ENCODE measurements at places on chromosomes 5 and 9.

GRCh38 chr5:18888821-18889220 lies 1099.2 kb downstream of the CDH18 start:
- no peak for DNase-seq

GRCh38 chr9:20353931-20354652 lies 268.2 kb downstream of the MLLT3 start:
- no peak for DNase-seq

- DNase-seq: no peak
These were observed 82.4 kb downstream of the NTRK2 start for GRCh38 chr9:84751921-84752320.

DNA sequence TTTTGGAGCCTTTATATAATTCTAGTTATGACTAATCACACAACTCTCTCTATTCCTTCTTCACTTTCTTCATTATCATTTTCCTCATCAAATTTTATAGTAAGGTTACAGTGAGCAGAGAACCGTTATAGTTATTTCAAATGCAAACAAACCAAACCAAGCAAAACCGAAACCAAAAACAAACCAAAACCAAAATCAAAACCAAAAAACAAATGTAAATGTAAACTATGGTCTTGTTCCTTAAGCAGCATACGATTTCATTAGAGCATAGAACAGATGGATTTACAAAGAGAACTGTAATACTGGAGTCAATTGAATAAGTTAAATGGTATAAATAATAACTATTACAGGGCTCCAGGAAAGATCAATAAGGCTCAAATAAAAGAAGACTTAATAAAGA lies 447.1 kb downstream of the LRRC70 start:
- DNase-seq: no peak

- no peak for DNase-seq
These were observed 32.4 kb downstream of the DDX31 start for GRCh38 chr9:132637351-132637750.

- DNase-seq: no peak
These were observed 654.4 kb upstream of the CDH6 start for GRCh38 chr5:30539004-30539634.

Data from ACHN (cell line).